Renal cortical epithelial cell (primary cell): ENCODE measurements at places on chromosomes 6 and 20. TPM values are rescaled to one million over a fixed set of nuclear protein-coding genes. Genes with fewer than 3 reads are reported as not detected.

GRCh38 chr20:16257021-16257420 is 316.2 kb downstream of the KIF16B start:
- no peak for DNase-seq

GRCh38 chr20:25254986-25255680 is 7.2 kb downstream of the PYGB start:
- peak; percentile 82 for DNase-seq

Gene EYS
- 0.10 and 0.87 TPM in 2 replicates for total RNA-seq

Gene TP53TG5
- total RNA-seq, result not detected in 2 replicates
